ENCODE measurements at places on chromosomes 3 and 15. TPM values are rescaled to one million over a fixed set of nuclear protein-coding genes. Genes with fewer than 3 reads are reported as not detected.

GRCh38 chr15:34154725-34155204 is 52.9 kb downstream of the PGBD4 start:
- no peak for DNase-seq

GRCh38 chr3:43379343-43379742 is 93.0 kb downstream of the SNRK start:
- no peak for DNase-seq

- no peak for DNase-seq
Observed at GRCh38 chr15:74519311-74519710, 21.7 kb upstream of the ARID3B start.

DNA sequence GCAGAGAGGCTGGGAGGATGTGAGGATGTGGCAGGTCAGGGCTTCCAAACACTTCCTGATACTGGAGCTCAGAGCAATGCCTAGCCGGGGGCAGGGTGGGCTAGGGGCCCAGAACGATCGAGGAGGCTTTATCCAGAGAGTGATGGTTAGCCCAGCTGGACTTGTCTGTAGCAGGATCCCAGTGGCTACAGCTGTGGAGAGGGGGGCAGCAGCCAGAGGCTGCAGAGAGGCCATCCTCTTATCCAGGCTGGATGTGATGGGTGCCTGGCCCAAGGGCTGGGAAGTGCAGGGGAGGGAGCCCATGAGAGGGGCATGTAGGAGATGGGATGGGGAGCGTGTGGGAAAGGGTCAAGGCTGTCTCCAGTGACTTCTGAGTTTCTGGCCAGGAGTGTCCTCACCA is 4.6 kb downstream of the PARP3 start:
- DNase-seq: no peak

- DNase-seq: no peak
Observed at GRCh38 chr15:88127432-88127790, 129.1 kb downstream of the NTRK3 start.

GRCh38 chr3:44478606-44479094 is 1.2 kb upstream of the ZNF445 start:
- DNase-seq: no peak

GRCh38 chr3:32620611-32621310 is 50.1 kb upstream of the DYNC1LI1 start:
- no peak for DNase-seq

DNA sequence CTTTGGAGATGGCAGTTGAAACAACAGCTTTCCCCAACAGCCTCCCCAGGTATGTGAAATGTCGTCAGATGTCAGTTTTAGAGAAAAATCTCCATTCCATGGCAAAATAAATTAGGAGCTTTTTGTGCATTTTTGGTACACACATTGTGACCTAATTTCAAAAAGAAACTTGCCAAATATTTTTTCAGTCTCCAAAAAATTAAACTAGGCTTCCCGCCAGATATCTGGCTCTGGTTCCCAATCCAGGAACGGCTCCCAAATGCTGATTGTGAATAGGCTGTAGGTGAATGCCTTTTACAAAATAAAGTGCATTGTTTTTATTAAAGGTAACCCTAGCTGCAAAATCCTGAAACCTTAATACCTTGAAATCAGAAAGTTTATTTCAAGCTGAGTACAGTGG is 10.9 kb downstream of the KCNAB1 start:
- DNase-seq: no peak

GRCh38 chr3:9175421-9175820 is 74.0 kb downstream of the SRGAP3 start:
- DNase-seq: no peak

DNA sequence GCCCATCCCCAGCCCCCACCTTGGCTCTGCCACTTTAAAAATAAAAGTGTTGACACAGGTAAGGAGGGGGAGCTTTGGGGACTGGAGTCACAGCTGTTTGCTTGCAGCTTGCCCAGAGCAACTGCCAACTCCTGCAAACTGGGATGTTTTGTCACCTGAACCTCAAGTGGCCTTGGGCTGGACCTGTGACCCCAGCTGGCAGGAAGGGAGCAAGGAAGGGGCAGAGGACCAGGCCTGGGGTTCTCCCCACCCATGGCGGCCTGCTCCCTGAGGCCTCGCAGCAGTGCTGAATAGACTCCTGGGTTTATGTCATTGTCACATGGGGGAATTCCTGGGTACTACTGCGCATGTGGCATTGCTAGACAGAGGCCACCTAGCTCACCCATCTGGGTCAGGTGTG is 246.9 kb upstream of the TLE3 start:
- DNase-seq: peak; percentile 84

- DNase-seq: no peak
Observed at GRCh38 chr3:11005686-11006256, 13.2 kb downstream of the SLC6A1 start.

DNA sequence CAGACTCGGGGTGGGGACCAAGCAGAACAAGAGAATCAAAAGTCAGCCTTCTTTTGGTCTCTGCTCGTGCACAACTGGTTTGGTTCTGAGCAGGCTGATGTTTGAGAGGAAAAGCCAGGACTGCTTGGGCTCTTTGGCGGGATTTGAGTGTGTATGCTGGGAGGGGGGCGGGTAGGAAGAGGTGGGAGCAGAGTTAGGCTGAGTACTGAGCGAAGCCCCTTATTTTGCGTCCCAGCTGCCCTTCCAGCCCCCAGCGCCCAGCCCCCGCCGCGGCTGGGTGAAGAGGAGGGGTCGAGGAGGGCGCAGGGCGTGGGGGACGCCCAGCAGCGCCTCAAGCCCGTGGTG is 153.5 kb upstream of the GOLIM4 start:
- DNase-seq: no peak

- no peak for DNase-seq
Observed at GRCh38 chr3:141680620-141681389, 57.3 kb upstream of the RNF7 start.

DNA sequence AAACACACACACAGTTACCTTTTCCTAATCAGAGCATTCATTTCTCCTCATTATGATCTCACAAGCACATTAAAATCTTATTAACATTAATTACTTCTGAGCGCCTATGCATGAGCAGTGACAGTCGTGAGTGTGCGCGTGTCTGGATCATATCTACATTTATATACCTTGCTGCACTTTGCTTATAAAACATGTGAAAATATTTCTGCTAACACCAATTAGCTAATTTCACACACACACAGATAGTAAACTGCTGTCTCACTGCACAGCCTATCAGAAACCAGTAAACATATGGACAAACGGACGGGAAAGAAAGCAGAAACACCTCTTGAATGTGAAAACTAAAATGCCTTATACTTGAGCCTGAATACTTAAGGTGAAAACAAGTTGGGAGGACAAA is 64.8 kb downstream of the ZBTB20 start:
- no peak for DNase-seq

- no peak for DNase-seq
Observed at GRCh38 chr3:111972891-111973290, 5.9 kb upstream of the ABHD10 start.

- no peak for DNase-seq
Observed at GRCh38 chr15:36265422-36265821, 314.0 kb upstream of the CDIN1 start.

GRCh38 chr3:141454906-141455602 is 31.8 kb upstream of the RASA2 start:
- DNase-seq: no peak

- DNase-seq: no peak
Observed at GRCh38 chr15:40333922-40334492, 6.7 kb downstream of the CCDC9B start.

GRCh38 chr3:155370198-155370597 is 76.7 kb upstream of the STRIT1 start:
- DNase-seq: no peak

- no peak for DNase-seq
Observed at GRCh38 chr3:60309539-60310268, 941.5 kb downstream of the FHIT start.

GRCh38 chr3:183946037-183946436 is 61.4 kb upstream of the PARL start:
- DNase-seq: no peak

The CCR5 gene
- 0.27 TPM for polyA plus RNA-seq

The LMOD3 gene
- not detected for polyA plus RNA-seq

The EOGT gene
- 16.9 TPM for polyA plus RNA-seq

The ARL6IP5 gene
- 47.7 TPM for polyA plus RNA-seq

The AP4E1 gene
- 1.1 TPM for polyA plus RNA-seq

The CLCN2 gene
- polyA plus RNA-seq: 25.5 TPM

The TMCO5A gene
- polyA plus RNA-seq: not detected

The TICRR gene
- polyA plus RNA-seq: not detected

The NUP210 gene
- polyA plus RNA-seq: 12.4 TPM

The SPINK8 gene
- not detected for polyA plus RNA-seq

The PROS1 gene
- 6.4 TPM for polyA plus RNA-seq

The SQOR gene
- polyA plus RNA-seq: 22.0 TPM
